Trophoblast cell (in vitro differentiated cells and primary cell): ENCODE measurements at places on chromosomes 13 and 19.

- peak; percentile 12 for DNase-seq
Observed at GRCh38 chr13:99386911-99387788, 80.0 kb upstream of the GPR183 start.

DNA sequence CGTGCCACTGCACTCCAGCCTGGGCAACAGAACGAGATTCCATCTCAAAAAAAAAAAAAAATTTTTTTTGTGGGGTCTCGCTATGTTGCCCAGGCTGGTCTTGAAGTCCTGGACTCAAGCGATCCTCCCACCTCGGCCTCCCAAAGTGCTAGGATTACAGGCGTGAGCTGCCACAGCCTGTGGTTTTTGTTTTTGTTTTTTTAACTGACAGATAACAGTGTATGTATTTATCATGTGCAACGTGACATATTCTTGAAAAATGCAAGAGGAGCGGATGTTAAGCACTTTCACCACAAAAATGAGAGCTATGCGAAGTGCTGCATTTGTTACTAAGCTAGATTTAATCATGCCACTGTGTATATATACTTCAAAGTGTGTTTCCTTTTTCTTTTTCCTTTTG, 49.0 kb downstream of the ARHGEF18 start:
- DNase-seq, result peak; percentile 94

GRCh38 chr19:293436-294110, 2.4 kb upstream of the PLPP2 start:
- DNase-seq, result no peak

- DNase-seq, result no peak
Observed at GRCh38 chr19:1492474-1493006, 1.6 kb downstream of the REEP6 start.

GRCh38 chr13:38147050-38147449, 202.6 kb upstream of the UFM1 start:
- DNase-seq, result no peak

GRCh38 chr19:21758296-21758695, 9.1 kb downstream of the ZNF100 start:
- no peak for DNase-seq

GRCh38 chr13:31765138-31765785, 25.9 kb downstream of the RXFP2 start:
- DNase-seq, result no peak

- peak; percentile 10 for DNase-seq
Observed at GRCh38 chr19:53463263-53463662, 4.3 kb upstream of the ZNF813 start.

GRCh38 chr19:30886222-30886621, 463.0 kb downstream of the TSHZ3 start:
- DNase-seq, result no peak

GRCh38 chr19:47497821-47498520, 14.0 kb upstream of the KPTN start:
- no peak for DNase-seq

GRCh38 chr13:64962404-64962803, 2267.7 kb downstream of the PCDH9 start:
- DNase-seq, result no peak

DNA sequence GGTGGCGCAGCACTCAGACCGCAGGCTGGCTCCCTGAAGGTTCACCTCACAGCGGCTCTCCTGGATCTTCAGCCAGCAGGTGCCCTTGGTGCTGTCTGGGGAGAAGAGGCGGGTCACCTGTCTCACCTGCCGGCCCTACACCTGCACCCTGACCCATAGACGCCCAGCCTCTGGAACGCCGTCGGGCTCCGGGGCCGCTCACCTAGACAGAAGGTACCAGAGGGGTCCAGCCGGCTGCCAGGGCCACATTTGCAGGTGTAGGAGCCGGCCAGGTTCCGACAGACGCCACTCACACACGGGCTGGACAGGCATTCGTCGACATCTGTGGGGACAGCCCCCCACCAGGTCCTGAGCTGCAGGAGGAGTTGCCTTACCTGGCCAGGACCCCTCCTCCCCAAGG, 22.9 kb downstream of the FBN3 start:
- no peak for DNase-seq

- DNase-seq, result no peak
Observed at GRCh38 chr19:38204728-38205127, 19.3 kb downstream of the DPF1 start.

DNA sequence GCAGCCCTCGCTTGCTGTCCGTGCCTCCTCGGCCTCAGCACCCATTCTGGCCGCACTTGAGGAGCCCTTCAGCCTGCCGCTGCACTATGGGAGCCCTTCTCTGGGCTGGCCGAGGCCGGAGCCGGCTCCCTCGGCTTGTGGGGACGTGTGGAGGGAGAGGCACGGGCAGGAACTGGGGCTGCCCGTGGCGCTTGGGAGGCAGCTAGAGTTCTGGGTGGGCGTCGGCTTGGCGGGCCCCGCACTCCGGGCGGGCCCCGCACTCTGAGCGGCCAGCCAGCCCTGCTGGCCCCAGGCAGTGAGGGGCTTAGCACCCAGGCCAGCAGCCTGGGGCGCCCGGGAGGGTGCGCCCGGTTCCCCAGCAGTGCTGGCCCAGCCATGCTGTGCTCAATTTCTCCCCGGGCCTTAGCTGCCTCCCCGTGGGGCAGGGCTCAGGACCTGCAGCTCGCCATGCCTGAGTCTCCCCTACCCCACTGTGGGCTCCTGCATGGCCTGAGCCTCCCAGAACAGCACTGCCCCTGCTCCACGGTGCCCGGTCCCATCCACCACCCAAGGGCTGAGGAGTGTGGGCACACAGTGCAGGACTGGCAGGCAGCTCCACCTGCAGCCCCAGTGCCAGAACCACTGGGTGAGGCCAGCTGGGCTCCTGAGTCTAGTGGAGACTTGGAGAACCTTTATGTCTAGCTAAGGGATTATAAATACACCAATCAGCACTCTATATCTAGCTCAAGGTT, 240.0 kb upstream of the PRR20A start:
- no peak for DNase-seq

DNA sequence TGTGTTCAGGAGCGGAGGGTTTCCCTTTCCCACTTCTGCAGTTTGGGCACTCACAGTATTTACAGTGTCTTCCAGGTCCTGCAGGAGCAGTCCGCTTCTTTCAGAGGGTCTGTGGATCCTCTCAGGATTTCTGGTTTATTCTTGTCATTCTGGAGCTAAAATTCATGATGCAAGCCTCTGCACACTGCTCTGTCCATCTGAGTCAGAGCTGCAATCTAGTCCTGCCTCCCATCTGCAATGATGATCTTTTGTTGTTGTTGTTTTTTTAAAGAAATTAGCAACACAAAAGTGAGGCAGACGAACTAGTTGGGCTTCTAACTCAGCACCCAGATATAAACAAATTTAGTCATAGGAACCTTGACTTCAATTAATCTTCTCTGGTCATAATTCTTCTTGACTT, 86.5 kb downstream of the DLEU7 start:
- DNase-seq, result no peak

GRCh38 chr13:105048677-105049076, 1486.8 kb downstream of the EFNB2 start:
- no peak for DNase-seq

- DNase-seq, result no peak
Observed at GRCh38 chr19:30567536-30568232, 195.5 kb downstream of the ZNF536 start.

DNA sequence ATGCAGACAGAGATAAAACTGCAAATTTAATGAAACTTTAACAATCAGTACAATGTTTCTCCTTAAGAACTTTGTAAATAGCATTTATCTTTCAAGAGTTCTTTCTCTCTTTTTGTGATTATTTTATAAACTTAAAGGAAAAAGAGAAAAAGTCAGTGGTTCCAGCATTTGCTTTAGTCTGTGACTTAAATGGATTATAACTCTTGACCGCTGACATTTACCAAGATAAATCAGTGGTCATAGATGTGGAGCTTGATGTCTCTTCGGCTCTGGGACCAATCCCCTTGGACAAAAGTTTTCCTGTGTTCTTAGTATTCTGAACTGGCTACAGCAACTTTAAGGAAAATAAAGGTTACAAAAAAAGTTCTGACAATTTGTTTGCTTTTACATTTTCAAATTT, 162.6 kb downstream of the TM9SF2 start:
- no peak for DNase-seq

DNA sequence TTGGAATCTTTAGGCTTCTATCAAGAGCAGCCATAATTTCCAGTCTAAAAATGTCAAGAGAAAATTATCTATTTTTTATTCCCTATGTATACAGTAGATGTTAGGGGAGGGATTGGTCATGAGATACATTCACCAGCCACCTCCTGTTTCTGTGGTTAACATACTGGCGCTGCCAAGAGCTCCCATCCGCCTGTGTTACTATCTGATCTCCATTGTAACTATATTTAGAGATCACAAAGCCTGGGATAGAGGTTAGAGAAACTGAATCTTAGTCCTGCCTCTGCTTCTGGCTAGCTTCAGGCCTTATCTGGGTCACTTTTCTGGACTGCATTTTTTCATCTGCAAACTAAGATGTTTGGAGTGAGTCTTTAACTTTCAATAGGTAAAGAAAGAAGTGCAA, 46.3 kb downstream of the POLR1D start:
- no peak for DNase-seq

DNA sequence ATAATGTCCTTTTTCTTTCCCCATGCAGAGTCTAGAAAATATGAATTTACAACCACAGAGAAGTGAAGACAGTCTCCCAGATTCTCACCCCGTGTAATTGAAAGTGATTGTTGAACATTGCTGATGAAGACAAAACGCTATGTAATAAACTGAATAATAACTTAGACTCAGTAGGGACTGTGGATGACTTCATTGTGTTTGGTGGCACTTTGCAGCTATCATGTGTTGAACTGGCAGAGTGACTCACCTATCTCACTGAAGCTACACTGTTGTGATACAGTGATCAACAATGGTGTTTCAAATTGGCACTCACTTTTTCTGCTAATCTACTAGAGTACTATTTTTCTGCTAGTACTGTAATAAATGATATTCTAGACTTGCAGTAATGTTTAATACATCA, 261.3 kb downstream of the DACH1 start:
- no peak for DNase-seq

DNA sequence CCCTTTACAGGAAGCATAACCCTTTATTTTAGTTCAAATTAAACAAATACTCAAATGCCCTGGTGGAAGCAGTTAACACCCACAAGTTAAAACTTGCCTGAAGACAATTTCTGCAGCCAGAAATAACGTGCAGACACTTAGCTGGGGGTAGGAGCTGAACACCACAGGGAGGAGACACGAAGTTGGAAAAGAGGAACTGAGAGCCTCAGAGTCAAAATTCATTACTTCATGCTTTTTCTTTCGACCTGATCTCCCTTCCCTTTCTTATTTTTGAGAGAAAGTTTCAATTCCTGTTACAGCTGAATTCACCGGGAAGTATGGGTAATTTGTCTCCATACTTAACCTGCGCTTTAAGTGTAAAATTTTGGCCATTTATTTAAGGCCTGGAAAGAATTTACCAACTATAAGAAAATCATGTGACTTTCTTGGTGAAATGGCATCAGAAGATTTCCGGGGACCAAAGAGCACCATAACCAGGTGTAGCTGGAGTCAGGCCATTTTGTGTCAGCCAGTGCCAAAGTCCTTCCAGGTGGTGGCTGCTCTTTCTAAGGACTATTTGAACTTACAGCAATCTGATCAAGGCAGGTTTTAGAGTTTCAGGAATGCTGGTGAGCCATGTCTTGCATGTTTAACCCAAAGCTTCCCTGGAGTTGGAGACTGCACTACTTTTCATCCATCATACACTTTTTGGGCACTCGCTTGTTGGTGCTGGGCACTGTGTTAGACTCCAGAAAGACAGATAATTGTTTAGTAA, 46.5 kb upstream of the RCBTB2 start:
- no peak for DNase-seq

DNA sequence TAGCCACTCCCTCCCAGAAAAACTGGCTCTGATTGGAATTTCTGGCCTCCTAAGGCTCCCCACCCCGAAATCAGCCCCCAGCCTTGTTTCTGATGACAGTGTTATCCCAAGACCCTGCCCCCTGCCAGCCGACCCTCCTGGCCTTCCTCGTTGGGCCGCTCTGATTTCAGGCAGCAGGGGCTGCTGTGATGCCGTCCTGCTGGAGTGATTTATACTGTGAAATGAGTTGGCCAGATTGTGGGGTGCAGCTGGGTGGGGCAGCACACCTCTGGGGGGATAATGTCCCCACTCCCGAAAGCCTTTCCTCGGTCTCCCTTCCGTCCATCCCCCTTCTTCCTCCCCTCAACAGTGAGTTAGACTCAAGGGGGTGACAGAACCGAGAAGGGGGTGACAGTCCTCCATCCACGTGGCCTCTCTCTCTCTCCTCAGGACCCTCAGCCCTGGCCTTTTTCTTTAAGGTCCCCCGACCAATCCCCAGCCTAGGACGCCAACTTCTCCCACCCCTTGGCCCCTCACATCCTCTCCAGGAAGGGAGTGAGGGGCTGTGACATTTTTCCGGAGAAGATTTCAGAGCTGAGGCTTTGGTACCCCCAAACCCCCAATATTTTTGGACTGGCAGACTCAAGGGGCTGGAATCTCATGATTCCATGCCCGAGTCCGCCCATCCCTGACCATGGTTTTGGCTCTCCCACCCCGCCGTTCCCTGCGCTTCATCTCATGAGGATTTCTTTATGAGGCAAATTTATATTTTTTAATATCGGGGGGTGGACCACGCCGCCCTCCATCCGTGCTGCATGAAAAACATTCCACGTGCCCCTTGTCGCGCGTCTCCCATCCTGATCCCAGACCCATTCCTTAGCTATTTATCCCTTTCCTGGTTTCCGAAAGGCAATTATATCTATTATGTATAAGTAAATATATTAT, 6.1 kb downstream of the FOSB start:
- peak; percentile 85 for DNase-seq

GRCh38 chr13:42396901-42397655, 125.1 kb downstream of the AKAP11 start:
- DNase-seq, result no peak

DNA sequence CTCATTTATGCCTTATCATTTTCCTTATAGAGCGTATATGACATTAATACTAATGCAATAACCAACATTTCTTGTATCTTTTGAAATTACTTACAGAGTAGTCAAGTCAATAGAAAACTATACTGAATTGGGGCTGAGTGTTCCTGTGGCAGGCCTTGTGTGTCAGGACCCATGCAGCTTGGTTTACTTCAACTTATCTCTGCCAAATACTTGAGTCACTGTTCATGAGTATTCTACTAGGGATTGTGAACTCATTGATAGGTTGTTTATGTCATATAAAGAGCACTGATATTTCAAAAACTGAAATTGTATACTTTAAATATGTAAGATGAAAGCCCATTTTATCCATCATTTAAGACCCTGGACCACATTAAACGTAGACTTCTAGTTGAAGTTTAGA, 688.6 kb upstream of the SLITRK1 start:
- DNase-seq, result no peak

DNA sequence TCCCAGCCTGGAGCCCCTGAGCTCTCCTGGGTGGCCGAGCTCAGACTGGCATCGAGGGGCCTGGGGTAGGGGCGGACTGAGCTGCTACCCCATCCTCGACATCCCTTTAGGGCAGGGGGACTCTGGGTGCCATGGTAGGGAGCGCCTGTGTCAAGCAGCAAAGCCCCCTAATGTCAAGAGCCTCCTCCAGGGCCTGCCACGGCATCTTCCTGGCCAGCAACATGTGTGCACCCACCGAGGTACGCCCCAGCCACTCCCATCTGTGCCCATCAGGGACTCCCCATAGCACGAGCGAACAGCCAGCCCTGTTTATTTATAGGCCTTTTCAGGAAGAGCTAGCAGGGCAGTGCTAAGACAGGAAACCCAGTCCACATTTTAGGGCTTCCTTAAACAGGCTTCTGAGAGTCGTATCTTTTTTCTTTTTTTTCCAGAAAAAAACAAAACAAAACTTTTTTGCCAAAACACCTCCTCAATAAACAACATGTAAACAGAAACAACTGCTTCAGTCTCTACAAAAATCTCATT, 14.3 kb downstream of the LRP3 start:
- no peak for DNase-seq

GRCh38 chr19:21765151-21765550, 2.2 kb downstream of the ZNF100 start:
- DNase-seq, result no peak
